ENCODE measurements at places on chromosomes 5 and 9. TPM values are rescaled to one million over a fixed set of nuclear protein-coding genes. Genes with fewer than 3 reads are reported as not detected.

Gene ARSI
- 3.3 TPM for total RNA-seq

DNA sequence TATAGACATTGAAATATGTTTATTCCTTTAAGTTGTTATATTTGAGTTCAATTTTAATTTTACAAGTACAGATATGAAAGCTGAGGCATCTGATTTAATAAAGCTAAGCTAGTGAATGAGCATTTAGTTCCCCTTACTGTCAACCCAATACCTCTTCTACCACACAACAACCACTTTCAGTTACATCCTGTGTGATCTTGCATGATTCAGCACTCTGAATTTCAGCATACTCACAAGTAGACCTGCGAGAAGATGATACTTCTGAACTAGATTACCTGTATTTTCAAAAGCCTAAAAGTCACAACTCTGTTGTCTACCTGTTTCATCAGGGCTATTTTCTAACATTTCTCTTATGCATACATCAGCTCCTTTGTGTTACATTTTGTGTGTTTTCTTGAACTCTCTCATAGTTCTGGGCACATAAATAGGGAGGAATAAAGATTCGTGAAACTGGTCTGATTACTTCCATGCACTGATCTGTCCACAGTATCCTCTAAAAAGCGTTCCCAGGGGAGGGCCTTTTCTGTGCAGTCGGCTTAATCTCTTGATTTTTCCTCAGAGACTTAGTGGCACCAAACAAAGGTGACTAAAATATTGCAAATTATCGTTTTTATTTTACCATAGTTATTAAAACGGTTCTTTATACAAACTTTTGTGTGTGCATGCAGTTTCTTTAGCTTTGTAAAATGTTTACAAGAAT, 2025.5 kb upstream of the NUDT12 start:
- no peak overlapping the region for H3K4me3 ChIP-seq
- no peak for DNase-seq
- no peaks in the 10 kb centered on the region for H3K4me1 ChIP-seq
- H3K36me3 ChIP-seq, result no peaks in the 10 kb centered on the region
- no peak overlapping the region for H3K27ac ChIP-seq

Gene CDC14B
- 48.5 TPM for total RNA-seq

DNA sequence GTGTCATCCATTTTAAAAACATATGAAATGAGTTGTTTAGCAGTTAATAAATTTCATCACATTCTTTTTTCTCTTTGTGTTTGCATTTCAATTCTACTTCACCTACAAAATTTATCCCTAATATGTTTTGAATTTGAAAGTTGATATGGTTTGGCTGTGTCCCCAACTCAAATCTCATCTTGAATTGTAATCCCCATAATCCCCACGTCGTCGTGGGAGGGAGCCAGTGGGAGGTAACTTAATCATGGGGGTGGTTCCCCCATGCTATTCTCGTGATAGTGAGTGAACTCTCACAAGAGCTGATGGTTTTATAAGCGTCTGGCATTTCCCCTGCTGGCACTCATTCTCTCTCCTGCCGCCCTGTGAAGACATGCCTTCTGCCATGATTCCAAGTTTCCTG, 200.1 kb downstream of the EPB41L4A start:
- H3K4me1 ChIP-seq, result peaks cover 6% of the 10 kb centered on the region
- H3K27me3 ChIP-seq, result no peaks in the 10 kb centered on the region
- H3K27ac ChIP-seq, result no peak overlapping the region
- no peak for DNase-seq

DNA sequence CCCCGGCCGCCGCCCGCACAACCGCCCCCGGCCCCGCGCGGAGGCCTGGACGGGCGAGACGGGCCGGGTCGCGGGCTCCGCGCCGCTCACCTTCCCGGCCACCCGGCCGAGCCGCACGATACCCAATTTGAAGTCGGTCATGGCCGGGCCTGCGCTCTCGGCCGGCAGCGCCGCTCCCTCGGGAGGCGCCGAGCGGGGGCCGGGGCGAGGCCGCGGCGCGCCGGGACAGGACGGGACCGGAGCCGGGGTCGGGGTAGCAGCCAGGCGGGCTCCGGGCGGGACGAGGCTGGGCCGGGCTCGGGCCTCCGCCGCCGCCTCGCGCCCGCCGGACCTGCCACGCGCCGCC, 216 bp downstream of the ZMYND19 start:
- no peak overlapping the region for H3K27ac ChIP-seq
- DNase-seq, result no peak

Gene GMCL2
- not detected for total RNA-seq

All from cardiac muscle cell (in vitro differentiated cells and primary cell).